ENCODE measurements at places on chromosomes 5 and 9.

GRCh38 chr9:124329206-124329792, 71.5 kb downstream of the NEK6 start:
- no peak for DNase-seq

- DNase-seq = no peak
Observed at GRCh38 chr5:158857976-158858375, 241.7 kb downstream of the EBF1 start.

GRCh38 chr9:23571414-23572104, 254.5 kb downstream of the ELAVL2 start:
- no peak for DNase-seq

GRCh38 chr9:18384066-18384465, 89.9 kb upstream of the ADAMTSL1 start:
- DNase-seq = no peak

DNA sequence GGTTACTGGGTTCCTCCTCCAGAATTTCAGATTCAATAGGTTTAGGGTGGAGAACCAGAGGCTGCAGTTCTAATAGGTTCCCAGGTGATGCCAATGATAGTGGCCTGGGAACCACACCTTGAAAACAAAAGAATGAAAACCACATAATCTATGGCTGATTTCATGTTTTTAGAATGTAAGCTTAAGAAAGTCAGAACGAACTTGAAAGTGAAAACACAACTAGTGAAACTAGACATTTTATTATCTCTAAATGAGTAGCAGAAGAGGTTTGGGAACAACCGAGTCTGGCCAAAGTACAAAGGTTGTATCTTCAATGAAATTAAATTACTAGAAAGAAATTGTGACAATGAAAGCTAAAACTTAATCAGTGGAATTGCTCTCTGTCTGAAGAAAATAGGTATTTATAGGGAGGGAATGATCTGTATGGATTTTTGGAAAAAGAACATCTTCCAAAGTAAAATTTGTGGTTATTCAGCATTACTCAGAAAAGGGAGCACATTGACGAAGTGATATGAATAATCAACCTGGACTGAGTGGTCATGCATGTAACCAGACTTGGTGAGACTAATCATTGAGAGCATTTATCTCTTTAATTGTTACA, 24.9 kb upstream of the CEP120 start:
- DNase-seq = no peak

GRCh38 chr5:60886158-60886557, 42.1 kb upstream of the ELOVL7 start:
- DNase-seq = no peak

GRCh38 chr5:149434162-149435014, 55.3 kb upstream of the IL17B start:
- no peak for DNase-seq

GRCh38 chr5:147559749-147560148, 49.9 kb upstream of the DPYSL3 start:
- no peak for DNase-seq

GRCh38 chr5:52504584-52505240, 283.0 kb upstream of the ITGA1 start:
- no peak for DNase-seq

Data from retinal pigment epithelial cell (primary cell).